Fibroblast of skin of scalp (primary cell): ENCODE measurements at places on chromosomes 11 and 22.

DNA sequence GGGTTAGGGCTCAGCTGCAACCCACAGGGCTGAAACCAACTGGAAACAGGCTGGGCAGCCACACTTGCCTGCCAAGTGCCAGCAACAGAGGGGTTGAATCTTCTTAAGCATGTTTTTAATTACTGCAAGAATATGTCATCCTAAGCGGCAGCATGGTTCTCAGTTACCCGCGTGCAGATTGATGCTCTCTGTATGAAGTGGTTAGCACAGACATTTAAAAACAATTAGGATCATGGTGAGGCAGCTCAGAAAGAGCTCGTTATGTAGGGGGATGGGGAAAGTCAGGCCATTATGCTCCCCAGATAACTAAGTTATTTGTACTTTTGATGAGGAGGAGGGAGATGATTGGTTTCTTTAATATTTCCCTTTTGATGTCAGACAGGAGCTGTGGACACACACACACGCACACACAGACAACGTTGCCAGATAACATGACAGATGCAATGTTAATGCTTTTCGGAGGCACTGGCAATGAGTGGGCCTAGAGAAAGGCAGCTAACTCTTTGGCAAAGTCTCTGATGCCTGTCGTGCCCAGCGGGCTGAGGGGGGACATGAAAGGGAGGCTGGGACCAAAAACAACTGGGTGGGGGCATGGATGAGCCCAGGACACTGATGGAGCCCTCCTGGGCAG lies 389.7 kb downstream of the NXPE2 start:
- peak; percentile 3 for DNase-seq

DNA sequence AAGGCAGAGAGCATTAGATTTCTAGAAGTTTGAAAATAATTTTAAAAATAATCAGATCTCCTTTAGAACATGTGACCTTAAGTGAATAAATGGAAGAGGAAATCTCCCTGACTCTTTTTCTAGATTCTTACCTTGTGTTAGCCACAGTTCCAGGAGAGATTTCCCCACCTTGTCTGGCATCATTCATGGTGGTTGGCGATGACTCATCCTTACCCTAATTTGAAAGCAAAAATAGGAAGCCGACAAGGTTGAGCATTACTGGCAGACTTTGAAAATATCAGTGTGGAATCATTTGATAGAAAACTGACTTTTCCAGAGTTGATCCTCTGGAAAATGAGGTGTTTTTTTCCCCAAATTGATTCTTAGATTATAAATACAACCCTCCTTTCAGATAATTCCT lies 48.1 kb downstream of the CNTN5 start:
- no peak for DNase-seq

DNA sequence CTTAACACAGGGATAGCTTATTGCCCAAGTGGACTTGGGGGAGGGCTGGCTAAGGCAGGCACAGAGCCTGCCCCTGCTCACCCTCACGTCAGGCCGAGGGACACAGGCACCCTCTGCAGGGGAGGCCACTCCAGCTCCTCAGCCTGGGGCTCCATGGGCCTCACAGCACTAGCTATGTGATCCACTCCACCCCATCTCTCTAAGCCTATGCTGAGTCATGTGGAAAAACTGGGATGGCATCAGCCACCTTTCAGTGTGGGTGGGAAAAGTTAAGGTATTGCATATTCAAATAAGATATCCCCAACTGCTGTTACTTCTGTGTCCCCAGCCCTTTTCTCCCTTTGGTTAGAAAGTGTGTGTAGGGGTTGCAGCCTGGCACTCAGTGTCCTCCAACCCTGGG lies 22.3 kb downstream of the RANGAP1 start:
- no peak for DNase-seq

- DNase-seq, result no peak
Observed at GRCh38 chr22:46560696-46561295, 23.4 kb upstream of the CELSR1 start.

DNA sequence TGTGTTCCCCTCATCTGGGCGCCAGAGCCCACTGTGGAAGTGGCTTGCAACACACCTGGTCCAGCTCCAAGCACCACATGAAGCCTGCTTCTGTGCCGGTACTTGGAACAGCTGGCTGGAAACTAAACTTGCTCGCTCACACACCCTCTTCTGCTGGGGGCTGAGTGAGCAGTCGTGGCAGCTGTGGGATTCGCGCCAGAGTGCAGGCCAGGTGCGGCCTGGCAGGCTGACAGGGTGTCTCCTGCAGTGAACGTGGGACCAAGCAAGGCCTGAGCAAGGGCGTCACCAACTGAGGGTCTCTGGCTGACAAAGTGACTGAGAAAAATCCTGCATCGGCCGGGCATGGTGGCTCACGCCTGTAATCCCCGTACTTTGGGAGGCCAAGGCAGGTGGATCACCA lies 15.2 kb downstream of the SMC1B start:
- DNase-seq, result no peak

GRCh38 chr11:124405581-124405980 lies 6.8 kb upstream of the OR8B3 start:
- DNase-seq, result no peak

DNA sequence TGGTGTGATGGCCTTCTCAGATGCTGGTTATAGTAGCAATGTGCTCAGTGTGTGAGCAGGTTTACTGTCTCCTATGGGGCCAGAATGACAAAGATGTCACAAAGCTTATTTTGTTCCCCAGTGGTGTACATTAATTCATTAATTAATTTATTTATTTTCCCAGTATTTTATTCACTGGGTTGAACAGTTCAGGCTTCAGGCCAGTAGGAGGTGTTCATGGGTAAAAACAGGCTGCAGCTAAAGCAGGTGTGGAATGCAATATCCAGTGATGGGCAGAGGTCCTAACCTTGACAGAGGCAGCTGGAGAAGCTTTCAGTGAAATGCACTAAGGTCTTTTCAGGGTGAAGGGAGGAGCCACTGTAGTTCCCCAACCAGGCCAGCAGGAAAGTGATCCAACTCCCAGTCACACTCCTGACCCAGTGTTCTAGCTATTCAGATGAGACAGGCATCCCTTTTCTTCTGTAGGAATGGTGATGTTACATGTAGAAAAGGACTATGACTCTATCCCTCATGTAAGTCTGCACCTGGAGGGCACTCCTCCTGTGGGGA lies 7.8 kb upstream of the FANCF start:
- no peak for DNase-seq

DNA sequence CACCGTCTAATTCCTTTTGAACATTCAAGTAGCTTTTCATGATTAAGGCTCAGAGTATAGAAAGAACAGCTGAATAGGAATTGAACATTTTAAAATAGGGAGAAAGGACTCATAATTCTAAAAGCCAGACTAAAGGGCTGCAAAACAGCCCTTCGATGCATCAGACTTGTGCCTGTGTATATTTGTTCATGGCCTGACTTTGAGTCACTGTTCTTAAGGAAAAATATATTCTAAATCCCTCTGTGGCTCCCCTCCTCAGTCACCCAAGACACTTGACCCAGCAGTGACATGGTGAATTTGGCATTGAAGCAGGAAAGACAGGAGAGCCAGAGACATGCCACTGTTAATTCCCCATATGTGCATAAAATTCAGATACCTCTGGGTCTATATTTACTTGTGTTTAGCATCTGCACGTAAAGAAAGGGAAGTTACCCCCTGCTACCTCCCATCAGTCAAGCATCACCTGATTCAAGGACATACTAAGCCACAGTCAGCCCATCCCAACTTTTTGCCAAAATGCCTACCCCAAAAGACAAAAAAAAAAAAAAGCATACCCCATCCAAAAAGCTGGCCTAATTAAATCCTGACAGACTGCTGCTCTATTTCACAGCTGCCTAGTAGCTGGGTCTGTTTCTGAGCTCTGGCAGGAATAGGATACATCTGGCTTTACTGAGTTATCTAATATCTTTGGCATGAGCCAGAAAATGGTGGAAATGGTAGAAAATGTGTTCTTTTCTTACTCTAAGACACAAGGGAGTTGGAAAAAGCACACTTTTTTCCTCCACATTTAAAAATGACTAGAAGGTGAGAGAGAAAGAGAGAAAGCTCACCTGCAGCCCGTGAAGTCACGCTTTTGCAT lies 93.5 kb downstream of the COMMD9 start:
- peak; percentile 14 for DNase-seq

GRCh38 chr11:44524751-44525201 lies 40.7 kb upstream of the CD82 start:
- DNase-seq, result peak; percentile 12

GRCh38 chr11:69442012-69442806 lies 39.3 kb upstream of the LINC01488 start:
- DNase-seq, result no peak

GRCh38 chr11:102006835-102007566 lies 40.2 kb upstream of the CFAP300 start:
- no peak for DNase-seq

- peak; percentile 48 for DNase-seq
Observed at GRCh38 chr11:100932474-100933100, 197.0 kb downstream of the PGR start.

DNA sequence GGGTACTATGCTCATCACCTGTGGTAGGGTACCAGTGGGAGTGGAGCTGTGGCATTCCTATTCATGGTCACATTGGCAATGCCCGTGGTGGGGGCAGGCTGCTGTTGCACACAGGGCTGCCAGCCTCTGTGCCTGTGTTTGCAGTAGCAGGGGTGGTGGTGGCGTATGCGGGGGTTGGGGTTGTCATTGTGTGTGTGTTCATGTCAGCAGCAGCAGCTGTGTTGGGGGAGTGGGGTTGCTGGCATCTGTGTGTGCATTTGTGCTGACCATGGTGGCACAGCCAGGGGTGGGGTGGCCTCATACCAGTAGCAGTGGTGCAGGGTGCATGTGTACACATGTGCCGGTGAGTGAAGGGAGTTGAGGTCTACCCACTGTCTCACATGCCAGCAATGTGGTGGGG lies 34.4 kb downstream of the TMEM225 start:
- DNase-seq, result no peak

DNA sequence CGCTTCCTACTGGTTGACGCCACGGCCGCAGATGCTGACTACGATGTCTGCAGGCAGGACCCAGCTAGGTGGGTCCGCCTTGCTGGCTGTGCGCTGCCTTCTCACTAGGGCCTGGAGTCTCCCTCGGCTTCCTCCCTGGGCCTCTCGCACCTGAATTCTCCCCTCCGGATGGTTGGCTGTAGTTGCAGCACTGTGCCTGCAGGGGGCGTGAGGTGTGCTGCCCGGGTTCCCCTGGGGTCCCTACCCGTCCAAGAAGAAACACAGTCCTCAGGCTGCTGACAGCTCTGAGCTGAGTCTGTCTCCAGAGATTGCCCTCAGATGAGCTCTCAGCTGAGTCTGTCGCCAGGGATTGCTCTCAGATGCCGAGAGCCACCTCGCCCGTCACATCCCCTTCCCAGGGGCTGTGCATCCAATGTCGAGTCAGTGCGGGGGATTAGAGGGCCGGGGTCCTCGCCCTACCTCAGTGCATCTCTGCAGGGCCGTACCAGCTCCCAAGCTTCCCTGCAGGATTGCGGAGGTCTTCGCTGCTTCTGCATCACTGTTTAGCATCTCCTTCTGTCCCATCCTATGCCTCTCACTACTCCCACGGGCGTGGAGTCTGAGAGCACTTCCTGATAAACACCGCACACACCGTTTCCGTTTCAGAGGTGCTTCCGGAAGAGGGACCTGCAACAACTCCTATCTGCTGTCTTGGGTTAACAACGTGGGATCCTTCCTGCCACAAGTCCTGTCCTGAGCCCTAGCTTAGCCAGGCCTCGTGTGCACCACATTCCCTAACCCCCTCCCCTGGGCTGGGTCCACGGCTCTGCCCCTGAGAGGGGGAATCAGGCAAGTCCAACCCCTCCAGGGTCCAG lies 196.9 kb downstream of the CSNK2A3 start:
- DNase-seq, result no peak

GRCh38 chr11:127252321-127252720 lies 251.8 kb upstream of the KIRREL3 start:
- DNase-seq, result no peak

GRCh38 chr22:19275919-19276600 lies 15.5 kb downstream of the CLTCL1 start:
- no peak for DNase-seq

DNA sequence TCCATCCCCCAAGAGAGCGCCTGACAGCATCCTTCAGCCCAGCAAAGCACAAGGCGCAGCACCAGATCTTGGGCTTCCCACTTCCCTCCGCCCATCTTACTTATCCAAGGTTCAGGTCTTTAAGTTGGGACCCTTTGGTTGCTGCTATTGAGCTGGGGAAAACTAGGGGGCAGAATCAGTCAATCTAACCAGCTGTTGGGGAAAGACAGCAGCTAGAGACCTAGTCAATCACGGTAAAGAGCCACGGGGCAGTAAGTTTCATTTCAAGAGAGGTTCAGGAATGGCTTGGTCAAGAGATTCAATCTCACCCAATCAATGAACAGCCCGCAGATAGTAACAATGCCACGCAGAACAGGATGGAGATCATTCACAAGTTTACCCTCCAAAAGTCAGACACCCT lies 1.7 kb downstream of the ABTB2 start:
- DNase-seq, result no peak

GRCh38 chr22:31538815-31539214 lies 42.5 kb downstream of the SFI1 start:
- no peak for DNase-seq

- no peak for DNase-seq
Observed at GRCh38 chr11:105092256-105093239, 47.0 kb downstream of the CARD18 start.

DNA sequence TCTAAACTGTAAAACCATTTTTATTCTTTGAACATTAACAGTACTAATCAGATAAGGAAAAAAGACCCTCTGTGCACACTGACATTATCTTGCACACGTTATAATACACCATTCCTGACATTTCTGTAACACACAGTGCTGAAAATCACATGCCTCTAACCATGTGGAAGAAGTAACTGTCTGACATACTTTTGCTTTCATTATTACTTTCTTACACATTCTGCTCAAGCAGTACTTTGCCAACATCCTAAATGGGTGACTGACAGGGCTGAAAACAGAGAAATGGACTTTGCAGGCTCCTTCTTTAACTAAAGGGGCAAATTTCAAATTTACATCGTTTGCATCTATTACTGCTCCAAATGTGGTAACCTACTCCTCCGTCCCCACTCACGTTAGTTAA lies 22.8 kb upstream of the TP53AIP1 start:
- no peak for DNase-seq

GRCh38 chr22:44086271-44087088 lies 62.4 kb downstream of the PARVB start:
- DNase-seq, result no peak

DNA sequence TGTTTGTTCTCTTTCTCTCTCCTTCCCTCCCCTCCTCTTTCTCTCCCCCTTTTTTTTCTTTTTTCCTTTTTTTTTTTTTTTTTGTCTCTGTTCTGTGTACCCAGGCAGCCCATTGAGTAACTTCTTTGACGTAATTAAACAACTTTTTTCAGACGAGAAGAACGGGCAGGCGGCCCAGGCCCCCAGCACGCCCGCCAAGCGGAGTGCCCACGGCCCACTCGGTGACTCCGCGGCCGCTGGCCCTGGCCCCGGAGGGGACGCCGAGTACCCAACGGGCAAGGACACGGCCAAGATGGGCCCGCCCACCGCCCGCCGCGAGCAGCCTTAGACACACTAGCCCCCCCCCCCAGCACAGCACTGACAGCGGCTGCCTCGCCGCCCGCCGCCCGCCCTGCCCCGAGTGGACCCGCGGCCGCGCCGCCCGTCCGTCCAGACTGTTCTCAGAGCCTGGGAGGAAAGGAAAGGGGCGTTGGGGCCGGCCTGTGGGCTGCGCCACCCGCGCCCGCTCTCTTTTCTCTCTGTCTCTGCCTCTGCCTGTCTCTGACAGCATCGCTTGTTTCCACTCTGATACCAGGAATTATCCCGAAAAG lies 26.1 kb downstream of the MOB2 start:
- DNase-seq, result no peak
